Activated naive CD8-positive, alpha-beta T cell treated with anti-CD3 and anti-CD28 coated beads for 36 hours (primary cell): ENCODE measurements at places on chromosomes 3 and 15. TPM values are rescaled to one million over a fixed set of nuclear protein-coding genes. Genes with fewer than 3 reads are reported as not detected.

GRCh38 chr3:4406746-4407568, 60.1 kb downstream of the SUMF1 start:
- H3K4me3 ChIP-seq, result no peak overlapping the region
- H3K27ac ChIP-seq, result no peak overlapping the region
- H3K36me3 ChIP-seq, result peaks cover 33% of the 10 kb centered on the region

GRCh38 chr15:37100109-37100965, at the start of gene MEIS2:
Gene MEIS2 (minus strand): TSS chr15:37100549. CDS start chr15:37099466, 1,083 bp downstream.
- DNase-seq, result peak; percentile 48
- peak within 1 kb of the TSS; percentile 91 for H3K4me3 ChIP-seq
- H3K36me3 ChIP-seq, result peaks cover 12% of the 10 kb centered on the region

GRCh38 chr3:184562878-184563560, 1.4 kb downstream of the EPHB3 start:
- H3K27ac ChIP-seq, result no peak overlapping the region
- no peak overlapping the region for H3K4me3 ChIP-seq
- no peak for DNase-seq
- peaks cover 11% of the 10 kb centered on the region for H3K4me1 ChIP-seq
- H3K36me3 ChIP-seq, result no peaks in the 10 kb centered on the region

- no peaks in the 10 kb centered on the region for H3K4me1 ChIP-seq
- H3K27ac ChIP-seq, result no peak overlapping the region
- no peak overlapping the region for H3K4me3 ChIP-seq
- no peaks in the 10 kb centered on the region for H3K27me3 ChIP-seq
- no peaks in the 10 kb centered on the region for H3K36me3 ChIP-seq
Measured at GRCh38 chr15:100940767-100941379, 21.7 kb downstream of the LRRK1 start.

- H3K27ac ChIP-seq, result no peak overlapping the region
- H3K36me3 ChIP-seq, result no peaks in the 10 kb centered on the region
- H3K4me1 ChIP-seq, result no peaks in the 10 kb centered on the region
- H3K27me3 ChIP-seq, result no peaks in the 10 kb centered on the region
Measured at GRCh38 chr3:181609030-181609767, 102.5 kb upstream of the SOX2 start.

- H3K27me3 ChIP-seq, result no peaks in the 10 kb centered on the region
- no peaks in the 10 kb centered on the region for H3K36me3 ChIP-seq
- peaks cover 14% of the 10 kb centered on the region for H3K4me1 ChIP-seq
- no peak overlapping the region for H3K4me3 ChIP-seq
- H3K27ac ChIP-seq, result no peak overlapping the region
Measured at GRCh38 chr15:56763141-56763895, 30.0 kb upstream of the ZNF280D start.

GRCh38 chr3:124261306-124261705, 269.4 kb upstream of the ROPN1 start:
- H3K27ac ChIP-seq, result no peak overlapping the region
- DNase-seq, result no peak
- no peak overlapping the region for H3K4me3 ChIP-seq
- no peaks in the 10 kb centered on the region for H3K4me1 ChIP-seq

GRCh38 chr15:59562448-59563186, 49.0 kb upstream of the GCNT3 start:
- H3K27me3 ChIP-seq, result no peaks in the 10 kb centered on the region
- H3K4me1 ChIP-seq, result peaks cover 3% of the 10 kb centered on the region
- no peaks in the 10 kb centered on the region for H3K36me3 ChIP-seq
- no peak overlapping the region for H3K4me3 ChIP-seq

Gene SERPINI2
- total RNA-seq, result not detected

Gene AADACL2
- total RNA-seq, result not detected
